ENCODE measurements at places on chromosomes 6 and 20. TPM values are rescaled to one million over a fixed set of nuclear protein-coding genes. Genes with fewer than 3 reads are reported as not detected.

GPX5 gene
- total RNA-seq = not detected

BPHL gene
- 12.1 TPM for total RNA-seq

FOXS1 gene
- total RNA-seq = not detected

ZNF165 gene
- total RNA-seq = 0.34 TPM

LPA gene
- not detected for total RNA-seq

CCDC167 gene
- 69.8 TPM for total RNA-seq

DNA sequence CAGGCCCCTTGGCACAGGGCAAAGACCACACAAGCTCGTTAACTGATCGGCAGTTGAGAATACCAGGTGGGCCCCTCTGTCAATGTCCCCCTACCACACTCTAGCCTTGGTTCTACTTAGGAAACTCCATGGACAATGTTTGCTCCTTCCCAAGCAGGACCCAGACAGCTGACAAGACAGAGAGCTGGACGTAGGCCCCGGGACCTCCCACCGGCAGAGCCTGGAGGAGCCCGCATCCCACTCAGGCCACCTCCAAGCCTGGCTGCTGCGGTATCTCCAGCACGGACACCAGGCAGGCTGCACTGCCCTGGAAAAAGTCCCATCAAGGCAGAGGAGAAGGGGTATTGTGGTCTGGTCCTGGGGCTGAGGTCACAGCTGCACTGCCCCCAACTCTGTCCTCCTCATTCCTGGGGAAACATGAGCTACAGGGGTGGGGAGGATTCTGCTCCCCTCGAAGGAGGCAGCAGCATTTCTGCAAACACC lies 6.2 kb upstream of the GRM4 start:
- DNase-seq = no peak
- H3K4me1 ChIP-seq = no peaks in the 10 kb centered on the region
- H3K27me3 ChIP-seq = peaks cover 62% of the 10 kb centered on the region
- no peak overlapping the region for H3K27ac ChIP-seq

- no peak overlapping the region for H3K27ac ChIP-seq
- H3K36me3 ChIP-seq = no peaks in the 10 kb centered on the region
- H3K4me1 ChIP-seq = no peaks in the 10 kb centered on the region
- no peaks in the 10 kb centered on the region for H3K27me3 ChIP-seq
These were observed 295.5 kb downstream of the SLC35F1 start for GRCh38 chr6:118202517-118202916.

All from activated T-helper 2 cell treated with anti-CD3 and anti-CD28 coated beads, Interferon-gamma antibody, Interleukin-2, Interleukin-4, amounts not matched to agents 10 μg/mL and 5 μg/mL and 100 μg/mL, durations not matched to agents 14 hours and 24 hours and 36 hours (primary cell).